ENCODE measurements at places on chromosomes 11 and 22.

- no peak for DNase-seq
Measured at GRCh38 chr22:30605449-30606110, 1.4 kb upstream of the TCN2 start.

DNA sequence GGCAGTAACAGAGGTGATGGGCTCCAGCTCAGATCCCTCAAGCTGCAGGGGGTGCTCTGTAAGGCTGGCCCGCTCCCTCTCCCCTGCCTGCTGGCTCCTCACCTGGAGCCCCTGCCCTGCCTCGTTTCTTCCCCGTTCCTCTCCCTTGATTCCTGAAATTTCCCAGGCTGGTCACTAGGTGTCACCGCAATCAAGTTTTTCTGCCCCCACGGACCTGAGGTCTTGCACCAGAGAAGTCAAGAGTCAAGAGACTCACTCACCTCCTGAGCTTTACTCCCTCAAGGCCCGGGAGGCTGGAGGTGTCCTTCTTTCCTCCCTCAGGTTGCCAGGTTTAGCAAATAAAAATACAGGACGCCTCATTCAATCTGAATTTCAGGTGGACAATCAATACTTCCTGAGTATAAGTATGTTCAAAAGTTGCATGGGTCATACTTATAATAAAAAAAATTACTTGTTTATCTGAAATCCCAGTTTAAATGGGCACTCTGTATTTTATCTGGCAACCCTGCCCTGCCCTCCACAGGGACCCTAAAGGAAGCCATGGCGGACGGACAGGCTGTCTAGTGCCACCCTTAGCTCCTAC, 69.2 kb downstream of the SCUBE1 start:
- peak; percentile 15 for DNase-seq

DNA sequence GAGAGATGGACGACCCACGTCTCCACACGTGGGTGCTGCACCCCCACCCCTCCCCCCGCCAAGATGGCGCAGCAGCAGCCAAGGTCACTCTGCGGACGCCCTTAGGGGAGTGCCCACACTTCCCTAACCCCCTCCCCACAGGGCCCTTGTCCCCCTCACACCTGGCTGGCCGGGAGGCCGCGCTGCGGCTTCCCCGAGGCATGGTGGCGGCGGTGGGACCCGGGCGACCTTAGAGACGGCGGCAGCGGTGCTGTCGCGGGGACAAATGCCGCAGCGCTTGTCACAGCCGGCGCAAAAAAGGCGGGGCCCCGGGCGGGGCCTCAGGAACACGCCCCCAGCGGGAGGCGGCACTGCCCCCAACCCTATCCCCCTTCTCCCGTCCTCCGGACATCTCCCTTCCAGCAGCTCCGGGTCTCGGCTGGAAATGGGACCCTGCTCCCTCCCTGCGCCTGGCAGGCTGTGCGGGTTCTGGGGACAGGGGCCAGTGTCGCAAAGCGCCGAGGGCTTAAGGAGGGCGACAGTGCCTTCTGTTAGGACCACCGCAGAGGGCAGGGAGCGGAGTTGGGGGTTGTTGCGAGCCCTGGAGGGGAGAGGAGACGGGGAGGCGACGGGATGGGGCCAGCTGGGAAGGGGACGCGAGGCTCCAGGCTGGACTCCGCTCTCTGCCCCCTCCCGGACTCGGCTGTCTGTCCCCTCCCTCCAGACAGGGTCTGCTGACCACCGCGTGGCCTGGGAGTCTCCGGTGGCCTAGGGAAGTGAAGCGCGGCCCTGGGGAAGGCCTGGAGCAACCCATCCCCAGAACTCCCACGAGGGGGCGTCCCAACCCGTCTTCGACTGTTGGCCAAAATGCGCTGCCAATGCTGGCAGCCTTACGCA, at the start of gene CHCHD10:
Gene CHCHD10 (minus strand): TSS at position 300 of the 876 bp plus-strand sequence. CDS start 98 bp downstream, at position 202.
- DNase-seq, result no peak

- DNase-seq, result no peak
Measured at GRCh38 chr11:26937386-26937785, 56.5 kb upstream of the FIBIN start.

- no peak for DNase-seq
Measured at GRCh38 chr11:7578276-7578955, 64.6 kb downstream of the PPFIBP2 start.

All from keratinocyte (primary cell).